Astrocyte (in vitro differentiated cells and primary cell): ENCODE measurements at places on chromosomes 3 and 15. TPM values are rescaled to one million over a fixed set of nuclear protein-coding genes. Genes with fewer than 3 reads are reported as not detected.

Gene ZNF106
- total RNA-seq, result 60.3 and 69.6 TPM in 2 replicates

Gene MYZAP
- 0.41 TPM in 1 of 2 replicates, not detected in the other for total RNA-seq

Gene DNAH12
- 0.23 and 0.36 TPM in 2 replicates for total RNA-seq

Gene ARIH2
- total RNA-seq, result 93.6 and 94.6 TPM in 2 replicates

Gene ZDHHC23
- 0.67 and 0.68 TPM in 2 replicates for total RNA-seq

Gene SLC24A5
- total RNA-seq, result not detected in 2 replicates

Gene ITGA11
- 193 and 369 TPM in 2 replicates for total RNA-seq

Gene OSTN
- total RNA-seq, result not detected in 2 replicates

Gene FGF12
- total RNA-seq, result 1.4 and 1.8 TPM in 2 replicates

Gene RCN2
- total RNA-seq, result 68.0 and 80.2 TPM in 2 replicates

Gene KNG1
- total RNA-seq, result not detected in 2 replicates

Gene LRRIQ4
- total RNA-seq, result not detected in 2 replicates

Gene IMPDH2
- total RNA-seq, result 111 and 119 TPM in 2 replicates

Gene CALML4
- 0.26 and 0.91 TPM in 2 replicates for total RNA-seq

Gene HIGD2B
- total RNA-seq, result not detected in 2 replicates

Gene SLC22A13
- total RNA-seq, result 0.72 and 1.8 TPM in 2 replicates

Gene ADGRG7
- total RNA-seq, result not detected in 2 replicates

Gene CHRNA3
- not detected in 2 replicates for total RNA-seq

Gene GOLGA6B
- total RNA-seq, result 0.36 TPM in 1 of 2 replicates, not detected in the other

Gene VIPR1
- total RNA-seq, result 0.68 TPM in 1 of 2 replicates, not detected in the other

Gene MESP2
- total RNA-seq, result not detected in 2 replicates

Gene LCTL
- 12.8 and 13.2 TPM in 2 replicates for total RNA-seq

Gene P2RY1
- total RNA-seq, result 1.1 and 1.4 TPM in 2 replicates

Gene IL5RA
- not detected in 2 replicates for total RNA-seq

Gene NPAP1
- not detected in 2 replicates for total RNA-seq

Gene GOLGA6D
- not detected in 2 replicates for total RNA-seq

Gene APOD
- total RNA-seq, result 0.70 TPM in 1 of 2 replicates, not detected in the other

Gene NSUN3
- 9.4 and 10.3 TPM in 2 replicates for total RNA-seq

Gene NOP10
- 209 and 224 TPM in 2 replicates for total RNA-seq

Gene GUCA1C
- total RNA-seq, result not detected in 2 replicates

Gene SYNPR
- 0.27 TPM in 1 of 2 replicates, not detected in the other for total RNA-seq

Gene GALNT15
- total RNA-seq, result 0.95 and 3.0 TPM in 2 replicates

Gene SST
- 0.77 TPM in 1 of 2 replicates, not detected in the other for total RNA-seq

Gene PLOD2
- 117 and 151 TPM in 2 replicates for total RNA-seq

Gene MCTP2
- total RNA-seq, result 2.6 and 4.5 TPM in 2 replicates

Gene NGRN
- 98.5 and 98.6 TPM in 2 replicates for total RNA-seq

Gene VILL
- total RNA-seq, result 1.0 and 1.5 TPM in 2 replicates

Gene IMPG2
- total RNA-seq, result 0.26 and 0.30 TPM in 2 replicates

Gene SCAANT1
- not detected in 2 replicates for total RNA-seq

Gene CD276
- 220 and 225 TPM in 2 replicates for total RNA-seq

Gene CDC25A
- 4.6 and 5.1 TPM in 2 replicates for total RNA-seq

Gene FAM43A
- total RNA-seq, result 6.0 and 7.6 TPM in 2 replicates

Gene GHSR
- not detected in 2 replicates for total RNA-seq

Gene HTR3C
- total RNA-seq, result not detected in 2 replicates

Gene SPATA16
- total RNA-seq, result not detected in 2 replicates

Gene FAM174B
- total RNA-seq, result 10.2 and 11.2 TPM in 2 replicates

Gene MITF
- total RNA-seq, result 6.0 and 6.2 TPM in 2 replicates

Gene ATP2B2
- 0.05 TPM in 1 of 2 replicates, not detected in the other for total RNA-seq

Gene SAXO2
- 1.1 and 1.2 TPM in 2 replicates for total RNA-seq

Gene CFAP20DC
- total RNA-seq, result 0.57 and 0.89 TPM in 2 replicates

Gene MYL3
- 0.43 and 0.89 TPM in 2 replicates for total RNA-seq

Gene HDGFL3
- total RNA-seq, result 72.9 and 91.9 TPM in 2 replicates

Gene ZIC1
- 0.19 and 0.30 TPM in 2 replicates for total RNA-seq

Gene CPEB1
- total RNA-seq, result 15.4 and 18.5 TPM in 2 replicates

Gene CCDC39
- not detected in 2 replicates for total RNA-seq

Gene CNTN6
- total RNA-seq, result 0.22 TPM in 1 of 2 replicates, not detected in the other
